NCI-H1436 treated with DMSO at 0.1 percent for 48 hours (cell line): ENCODE measurements at places on chromosomes 1 and 21.
A peak's percentile ranks its signal among the peaks of the same experiment; 100 is the strongest.

DNA sequence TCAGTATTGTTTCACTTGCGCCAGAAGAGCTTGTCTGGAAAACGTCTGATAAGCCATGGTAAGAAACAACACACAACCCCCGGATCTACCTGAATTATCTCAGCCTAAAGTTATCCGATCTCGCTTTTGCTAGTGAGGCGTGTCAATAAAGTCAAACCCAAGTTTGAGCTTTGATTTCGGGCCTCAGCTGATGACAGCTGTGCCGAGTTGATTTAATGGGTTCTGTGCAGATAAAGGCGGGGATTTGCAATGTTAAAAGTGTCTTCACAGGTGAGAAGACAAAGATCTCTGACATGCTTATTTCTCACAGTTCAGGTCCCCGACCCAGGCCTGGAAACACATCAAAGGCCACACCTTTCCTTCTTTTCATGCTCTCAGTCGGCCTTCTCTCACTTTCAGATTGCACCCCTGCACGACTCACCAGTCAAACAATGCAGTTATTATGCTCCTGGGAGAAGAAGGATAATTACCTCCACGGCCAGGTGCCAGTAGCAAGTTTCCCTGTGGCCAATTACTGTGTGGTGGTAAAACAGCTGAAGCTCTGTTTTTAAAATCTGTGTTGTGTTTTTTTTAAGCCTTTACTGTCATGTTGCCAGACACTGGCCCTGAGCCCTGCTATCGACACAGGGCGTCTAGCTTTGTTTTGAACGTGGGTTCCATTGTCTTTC lies 245.3 kb upstream of the RUNX1 start:
- DNase-seq = peak; percentile 32

DNA sequence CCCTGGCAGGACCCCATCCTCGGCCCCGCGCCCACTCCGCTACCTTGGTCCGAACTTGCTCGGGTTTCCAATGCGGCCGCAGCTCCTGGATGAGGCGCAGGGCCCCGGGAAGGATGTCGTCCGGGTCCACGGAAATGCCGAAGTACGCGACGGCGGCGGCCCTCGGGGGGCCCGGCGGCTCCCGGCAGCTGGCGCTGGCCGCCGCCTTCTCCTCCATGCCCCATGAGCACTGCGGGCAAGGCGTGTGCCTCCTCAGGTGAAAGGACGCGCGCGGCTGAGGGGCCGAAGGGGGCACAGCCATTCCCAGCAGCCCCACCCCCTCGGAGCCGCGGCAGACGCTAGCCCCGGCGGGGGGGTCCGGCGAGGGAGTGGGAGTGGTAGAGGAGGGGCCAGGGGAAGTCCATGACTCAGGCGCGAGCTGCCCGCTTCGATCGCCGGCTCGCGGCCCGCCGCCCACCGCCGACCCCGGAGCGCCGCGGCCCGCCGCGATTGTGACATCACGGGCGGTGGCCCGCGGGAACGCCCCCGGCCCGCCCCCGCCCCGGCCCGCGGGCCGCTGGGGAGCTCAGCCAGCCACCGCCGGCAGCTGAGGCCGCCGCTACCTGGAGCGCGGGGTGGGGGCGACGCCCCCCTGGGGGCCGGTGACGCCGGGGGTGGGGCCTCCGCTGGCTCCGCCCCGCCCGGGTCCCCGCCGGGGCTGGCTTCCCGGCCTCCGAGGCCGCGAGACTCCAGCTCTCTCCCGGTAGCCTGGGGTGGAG lies at the start of gene ETNK2:
Gene ETNK2 (minus strand): TSS at position 493 of the 758 bp plus-strand sequence. CDS start 192 bp downstream, at position 301.
- peak; percentile 9 for DNase-seq

- no peak for DNase-seq
Observed at GRCh38 chr1:97066860-97067259, 345.3 kb downstream of the PTBP2 start.

DNA sequence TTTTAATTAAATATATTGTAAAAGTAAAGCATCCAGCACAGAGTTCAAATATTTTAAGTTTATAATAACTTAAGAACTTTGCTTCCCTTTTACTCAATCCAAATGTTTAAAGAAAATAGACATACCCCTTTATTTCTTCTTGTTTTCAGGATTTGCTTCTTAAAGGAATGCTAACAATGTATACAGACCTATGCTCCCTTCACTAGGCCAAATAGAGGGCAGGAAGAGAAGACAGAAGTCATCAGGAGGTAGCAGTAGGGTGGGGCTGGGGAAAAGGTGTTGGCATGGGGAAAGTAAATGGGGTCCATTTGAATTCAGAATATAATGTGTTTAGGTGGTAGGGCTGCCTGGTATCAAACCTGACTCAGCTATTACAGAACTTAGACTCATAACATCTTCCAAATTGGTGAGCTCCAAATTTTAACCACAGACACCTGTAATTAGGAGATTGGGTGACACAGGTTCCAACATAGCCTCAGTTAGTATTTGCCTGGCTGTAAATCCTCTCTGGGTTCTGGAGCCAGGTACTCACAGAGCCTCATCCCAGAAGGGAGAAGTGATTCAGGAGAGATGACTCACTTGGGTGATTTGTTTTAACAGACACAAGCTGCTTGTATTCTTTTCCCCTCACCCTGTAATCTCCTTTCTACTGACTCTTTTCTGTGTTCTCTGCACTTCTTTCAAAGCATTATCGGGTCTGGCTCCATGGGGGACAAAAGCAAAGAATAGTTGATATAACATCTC lies 60.1 kb upstream of the DUSP10 start:
- DNase-seq = no peak

- DNase-seq = no peak
Observed at GRCh38 chr1:30054126-30054525, 669.3 kb downstream of the MATN1 start.

- DNase-seq = no peak
Observed at GRCh38 chr1:15579683-15580047, 5.2 kb downstream of the AGMAT start.

- no peak for DNase-seq
Observed at GRCh38 chr1:22417466-22417865, 34.2 kb upstream of the ZBTB40 start.

GRCh38 chr1:58038574-58038973 lies 508.0 kb downstream of the OMA1 start:
- no peak for DNase-seq
